Dorsolateral prefrontal cortex (tissue), 122 donors: ENCODE measurements at places on chromosomes 13 and 19. TPM values are rescaled to one million over a fixed set of nuclear protein-coding genes. Genes with fewer than 3 reads are reported as not detected.

DNA sequence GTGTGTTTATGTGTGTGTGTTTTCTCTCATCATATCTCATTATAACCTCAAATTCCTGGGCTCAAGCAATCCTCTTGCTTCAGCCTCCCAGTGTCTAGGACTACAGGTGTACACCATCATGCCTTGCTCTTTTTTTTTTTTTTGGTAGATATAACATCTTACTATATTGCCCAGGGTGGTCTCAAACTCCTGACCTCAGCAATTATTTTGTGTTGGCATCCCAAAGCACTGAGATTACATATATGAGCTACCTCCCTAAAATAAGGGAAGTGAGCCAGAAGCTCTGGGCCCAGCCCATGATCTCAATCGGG, 448 bp upstream of the ZNF543 start:
- DNase-seq = no peak

GRCh38 chr13:48873587-48873986, 102.1 kb upstream of the FNDC3A start:
- DNase-seq = no peak

DNA sequence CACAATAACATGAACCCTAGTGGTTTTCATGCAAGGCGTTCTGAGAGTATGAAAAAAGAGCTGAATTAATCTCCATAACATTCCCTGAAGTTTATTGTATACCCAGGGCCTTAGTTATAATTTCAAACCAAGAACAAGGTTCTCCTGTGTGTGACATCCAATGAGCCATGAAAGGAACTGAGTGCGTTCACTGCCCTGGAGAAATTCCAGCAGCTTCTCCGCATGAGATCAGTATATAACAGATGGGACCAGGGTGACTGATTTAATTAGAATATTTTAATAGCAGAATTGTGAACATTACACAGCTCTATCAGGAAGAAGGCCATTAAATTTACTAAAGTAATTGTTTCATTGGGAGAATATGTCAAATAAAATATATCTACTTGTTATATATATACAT, 1190.5 kb upstream of the SLC10A2 start:
- DNase-seq = no peak

- DNase-seq = no peak
Measured at GRCh38 chr13:101945435-101945834, 456.4 kb downstream of the FGF14 start.

CRLF1 gene
- 73.1 TPM for total RNA-seq

GRCh38 chr19:23957660-23958281, 43.1 kb downstream of the ZNF726 start:
- DNase-seq = no peak
